KG1 (cell line): ENCODE measurements at places on chromosomes 7 and 10.
A peak's percentile ranks its signal among the peaks of the same experiment; 100 is the strongest.

DNA sequence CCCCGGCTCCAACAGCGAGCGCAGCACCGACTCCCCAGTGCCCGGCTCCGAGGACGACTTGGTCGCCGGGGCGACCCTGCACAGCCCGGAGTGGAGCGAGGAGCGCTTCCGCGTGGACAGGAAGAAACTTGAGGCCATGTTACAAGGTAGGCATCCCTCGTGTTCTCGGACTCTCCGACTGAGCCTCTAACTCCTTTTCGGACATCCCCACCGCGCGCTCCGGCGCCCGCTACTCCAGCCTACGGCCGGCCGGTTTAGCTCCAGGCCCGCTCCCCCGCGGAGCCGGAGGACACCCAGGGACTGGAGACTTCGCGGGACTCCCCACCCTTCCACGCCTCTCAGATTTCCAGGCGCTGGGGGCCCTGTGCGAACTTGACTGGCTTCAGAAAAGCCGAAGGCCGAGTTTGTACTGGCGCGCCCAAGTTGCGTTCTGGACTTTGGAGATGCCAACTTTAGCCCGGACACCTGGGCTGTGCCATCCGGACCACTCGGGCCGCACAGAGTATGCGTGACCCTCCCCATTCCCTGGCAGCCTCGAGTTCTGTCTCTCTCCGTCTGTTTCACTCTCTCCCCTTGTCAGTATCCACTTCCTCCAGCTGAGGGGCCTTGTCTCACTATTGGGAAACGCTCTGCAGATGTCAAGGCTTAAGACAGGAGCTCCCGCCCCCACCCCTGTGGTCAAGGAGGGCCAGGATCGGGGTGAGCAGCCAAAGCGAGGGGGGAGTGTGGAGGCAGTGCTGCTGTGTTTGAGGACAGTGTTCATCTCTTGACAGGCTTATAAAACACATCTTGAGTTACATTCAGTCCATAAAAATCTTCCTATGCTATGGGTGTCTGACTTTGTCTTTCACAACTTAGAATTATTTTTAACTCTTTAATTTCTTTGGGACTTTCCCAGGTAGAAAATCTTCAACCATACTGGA lies 777 bp downstream of the BICC1 start:
- no peak for DNase-seq

DNA sequence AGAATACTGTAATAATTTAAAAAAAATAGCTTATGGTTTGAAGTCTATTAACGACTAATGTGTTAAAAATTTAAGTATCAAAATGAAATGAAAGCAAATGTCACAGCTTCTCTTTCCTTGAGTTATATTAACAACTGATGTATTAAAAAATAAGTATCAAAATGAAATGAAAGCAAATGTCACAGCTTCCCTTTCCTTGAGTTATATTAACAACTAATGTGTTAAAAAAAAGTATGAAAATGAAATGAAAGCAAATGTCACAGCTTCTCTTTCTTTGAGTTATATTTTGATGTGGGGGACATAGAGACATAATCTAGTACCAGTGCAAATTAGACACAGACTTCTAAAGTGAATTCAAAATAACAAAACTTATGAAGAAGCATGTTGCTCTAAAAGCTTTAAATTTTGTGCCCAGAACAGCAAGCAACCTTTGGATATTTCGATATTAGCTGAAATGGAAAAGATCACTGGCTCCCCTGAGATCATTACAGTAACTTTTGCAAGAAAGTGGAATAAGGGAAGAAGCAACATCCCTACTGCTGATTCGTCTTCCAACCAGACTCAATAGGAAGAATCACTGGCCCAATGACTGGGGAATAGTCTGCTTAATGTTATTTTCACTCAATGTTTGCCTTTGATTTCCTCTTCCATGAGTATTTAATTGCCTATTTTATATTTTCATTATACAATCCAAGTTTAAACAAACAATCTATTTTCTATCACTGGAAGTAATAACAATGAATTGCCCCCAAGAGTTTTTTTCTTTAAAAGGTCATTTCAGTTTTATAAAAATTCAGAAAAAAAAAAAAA lies 8.0 kb downstream of the SKAP2 start:
- peak; percentile 16 for DNase-seq

- DNase-seq = no peak
These were observed 32.1 kb downstream of the EN2 start for GRCh38 chr7:155489862-155490696.

GRCh38 chr10:101336382-101336781 lies 17.6 kb upstream of the BTRC start:
- no peak for DNase-seq

DNA sequence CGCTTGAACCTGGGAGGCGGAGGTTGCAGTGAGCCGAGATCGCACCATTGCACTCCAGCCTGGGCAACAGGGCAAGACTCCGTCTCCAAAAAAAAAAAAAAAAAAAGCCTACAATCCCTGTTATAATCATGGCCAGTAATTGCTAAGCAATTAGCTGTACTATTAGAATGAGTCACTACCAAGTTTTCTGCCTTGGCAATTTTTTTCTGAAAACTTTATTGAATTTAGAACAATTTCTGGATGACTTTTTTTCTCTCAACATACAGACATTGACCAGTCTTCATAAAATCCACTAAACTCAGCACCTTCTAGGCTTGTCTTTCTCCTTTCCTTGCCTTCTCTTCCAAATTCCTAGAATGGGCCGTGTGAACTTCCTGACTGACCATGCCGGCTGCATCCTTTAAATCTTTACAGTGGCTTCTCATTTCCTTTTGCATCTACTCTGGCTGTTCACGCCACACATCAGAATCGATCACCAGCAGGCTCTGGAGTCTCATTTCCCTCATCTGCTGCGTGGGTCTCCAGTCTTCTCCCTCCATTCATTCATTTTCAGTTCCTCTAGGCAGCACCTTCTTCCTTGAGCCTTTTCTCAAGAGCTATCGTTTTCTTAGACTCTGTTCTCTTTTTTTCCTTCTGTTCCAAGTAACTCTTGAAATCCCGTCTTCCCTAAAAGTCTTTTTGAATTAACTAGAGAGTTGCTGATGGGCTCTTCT lies 107.9 kb downstream of the KAT6B start:
- DNase-seq = no peak

- no peak for DNase-seq
These were observed 62.4 kb upstream of the LRRC18 start for GRCh38 chr10:49001870-49002672.

DNA sequence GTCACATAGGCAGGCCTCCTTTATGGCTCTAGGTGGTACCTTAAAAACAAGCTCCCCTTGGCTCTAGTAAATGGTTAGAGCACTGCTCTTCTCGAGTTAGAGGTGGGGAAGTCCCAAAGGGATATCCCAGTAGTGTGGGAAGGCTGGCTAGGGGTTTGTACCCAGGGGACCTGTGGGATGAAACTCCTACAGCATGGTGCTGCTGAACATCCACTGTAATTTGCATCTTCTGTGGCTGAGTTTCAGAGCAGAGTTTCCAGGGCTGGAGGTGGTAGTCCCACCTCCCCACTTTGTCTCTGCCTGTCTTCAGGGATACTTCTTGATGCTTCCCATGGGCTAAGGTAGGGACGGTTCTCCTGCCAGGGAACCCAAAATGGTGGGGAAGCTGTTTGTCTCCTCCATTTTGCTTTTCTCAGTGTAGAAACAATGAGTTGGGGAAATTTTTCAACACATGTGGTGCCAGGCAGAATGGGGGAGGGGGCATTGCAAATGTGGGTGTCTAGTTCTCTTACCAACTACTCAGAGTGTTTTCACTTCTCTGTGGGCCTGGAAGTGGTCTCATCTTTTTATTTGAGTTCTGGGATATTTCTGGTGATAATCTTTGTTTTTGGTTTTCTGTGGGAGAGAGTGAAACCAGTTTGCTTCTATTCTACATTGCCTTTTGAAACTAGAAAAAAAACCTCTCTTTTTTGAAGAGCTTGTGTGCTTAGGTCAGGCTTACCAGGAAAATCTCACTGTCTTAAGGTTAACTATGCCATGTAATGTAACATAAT lies 36.3 kb downstream of the SCART1 start:
- DNase-seq = no peak

DNA sequence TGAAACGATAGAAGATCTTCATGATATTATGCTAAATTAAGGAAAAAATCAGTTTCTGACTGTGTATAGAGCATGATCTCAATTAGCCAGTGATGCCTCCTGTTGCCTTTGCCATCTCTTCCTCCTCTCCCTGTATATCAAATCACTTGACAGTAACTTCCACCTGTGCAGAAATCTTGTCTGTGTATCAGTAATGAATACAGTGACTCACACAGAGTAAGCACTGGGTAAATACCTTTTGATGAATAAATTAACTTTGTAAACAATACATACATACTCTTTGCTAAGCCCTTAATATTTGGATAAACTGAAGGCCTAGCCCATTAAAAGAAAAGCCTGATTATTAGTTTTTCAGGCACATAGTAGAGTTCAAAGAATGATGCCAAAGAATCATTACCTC lies 610.6 kb upstream of the NRP1 start:
- no peak for DNase-seq

- no peak for DNase-seq
These were observed 253.4 kb downstream of the TRIL start for GRCh38 chr7:28704706-28705105.

GRCh38 chr10:48899781-48900180 lies 39.9 kb downstream of the LRRC18 start:
- no peak for DNase-seq

GRCh38 chr7:2904202-2904601 lies 60.1 kb upstream of the GNA12 start:
- DNase-seq = no peak

- DNase-seq = no peak
These were observed 4.8 kb downstream of the IDI1 start for GRCh38 chr10:1044146-1044545.

- DNase-seq = no peak
These were observed 199.5 kb downstream of the INHBA start for GRCh38 chr7:41503438-41503837.

DNA sequence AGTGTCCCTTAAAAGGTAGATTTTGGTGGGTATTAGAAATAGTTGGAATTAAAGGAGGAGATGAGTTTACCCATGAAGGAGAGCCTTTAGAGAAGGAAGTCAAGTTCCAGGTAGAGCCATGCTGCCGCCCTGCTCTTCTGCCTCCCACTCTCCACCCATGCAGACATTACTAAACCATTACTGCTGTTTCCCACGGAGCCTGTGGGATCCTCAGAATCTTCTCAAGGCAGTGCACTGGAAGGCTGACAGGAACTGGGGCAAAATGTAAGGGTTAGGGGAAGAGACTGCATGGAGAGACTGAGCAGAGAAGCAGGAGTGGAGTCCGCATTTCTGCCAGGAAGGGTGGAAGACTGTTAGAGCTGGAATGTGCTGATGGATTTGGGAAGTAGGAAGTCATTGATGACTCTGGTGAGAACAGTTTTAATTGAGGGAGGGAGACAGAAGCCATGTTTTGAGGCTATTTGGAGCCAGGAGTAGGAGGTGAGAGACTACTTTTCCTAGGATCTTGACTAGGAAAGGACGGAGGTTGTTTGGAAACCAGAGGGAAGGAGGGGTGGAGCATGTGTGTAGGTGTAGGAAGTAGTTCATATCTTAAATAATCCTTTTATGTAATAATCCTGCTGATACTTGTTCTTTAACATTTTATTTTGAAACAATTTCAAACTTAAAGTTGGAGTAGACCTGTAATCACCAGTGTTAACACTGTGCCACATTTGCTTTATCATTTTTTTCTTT lies 109.0 kb downstream of the CCNY start:
- DNase-seq = no peak

GRCh38 chr7:27109466-27110185 lies 7.1 kb upstream of the HOXA2 start:
- no peak for DNase-seq

GRCh38 chr10:104582602-104582951 lies 58.5 kb upstream of the SORCS3 start:
- DNase-seq = no peak

DNA sequence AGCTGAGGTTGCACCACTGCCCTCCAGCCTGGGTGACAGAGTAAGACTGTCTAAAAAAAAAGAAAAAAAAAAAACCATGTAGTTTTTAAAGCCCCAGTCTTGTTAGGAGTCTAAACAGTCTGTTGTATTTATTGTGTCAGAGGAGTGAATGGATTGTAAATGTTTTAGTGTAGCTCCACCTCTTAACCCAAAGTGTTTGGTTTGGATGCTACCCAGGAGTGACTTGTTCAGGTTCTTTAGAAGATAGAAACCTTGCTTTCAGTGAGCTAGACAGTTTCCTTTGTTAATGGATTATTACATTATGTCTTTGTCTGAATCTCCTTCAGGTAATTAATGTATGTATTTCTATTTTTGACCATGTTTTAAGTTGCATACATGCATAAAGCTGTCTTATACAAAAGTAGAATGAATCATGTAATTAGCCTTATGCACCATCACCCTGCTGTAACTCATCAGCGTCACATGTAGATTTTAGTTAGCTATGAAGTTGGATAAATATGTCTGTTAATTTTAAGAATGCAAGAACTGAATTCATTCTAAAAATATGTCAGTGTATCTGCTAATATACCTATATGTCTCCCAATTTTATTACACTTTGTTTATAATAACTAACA lies 97.7 kb downstream of the TAF3 start:
- no peak for DNase-seq

DNA sequence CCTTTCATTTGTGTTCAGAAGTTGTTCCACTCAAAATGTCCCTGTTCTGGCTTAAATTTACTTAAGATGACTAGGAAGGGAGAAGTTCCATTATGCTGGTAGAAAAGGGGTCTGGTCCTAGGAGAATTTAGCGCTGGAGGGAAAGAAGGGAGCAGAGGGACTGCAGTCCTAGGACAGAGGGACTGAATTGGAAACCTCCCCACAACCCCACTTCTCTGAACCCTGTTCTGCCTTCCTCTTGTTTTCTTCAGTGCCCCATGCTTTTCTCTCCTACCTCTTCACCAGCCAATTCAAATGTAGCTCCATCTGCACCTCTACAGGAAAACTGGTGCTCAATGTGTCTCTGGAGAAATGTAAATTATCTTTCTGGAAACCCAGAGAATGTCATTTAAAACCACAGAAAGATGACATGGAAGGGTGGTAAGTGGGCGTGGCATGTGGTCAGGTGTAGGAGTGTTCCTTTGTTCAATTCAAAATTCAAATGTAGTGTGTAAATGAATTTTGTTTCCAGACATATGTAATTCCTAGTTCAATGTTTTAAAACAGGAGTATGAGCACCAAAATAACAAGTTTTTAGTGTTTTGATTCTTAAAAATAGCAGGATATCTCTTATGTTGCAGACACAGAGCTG lies 24.0 kb upstream of the RHOBTB1 start:
- no peak for DNase-seq

DNA sequence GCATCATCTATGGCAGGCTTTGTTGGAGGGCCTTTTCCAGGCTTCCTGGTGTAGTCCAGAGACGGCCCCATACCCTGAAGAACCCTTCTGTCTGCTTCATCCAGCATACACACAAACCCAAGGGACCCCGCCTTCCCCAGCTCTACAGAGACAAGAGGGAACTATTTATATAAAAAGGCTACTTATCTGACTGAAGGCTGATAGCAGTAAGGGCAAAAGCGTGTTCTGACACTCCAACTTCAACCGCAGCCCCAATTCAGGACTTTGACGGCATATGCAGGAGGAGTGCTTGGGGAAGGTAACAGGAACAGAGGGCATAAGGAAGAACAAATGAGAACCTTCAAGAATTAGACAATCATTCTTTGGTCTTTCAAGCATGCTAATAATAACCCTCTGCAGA lies 21.0 kb downstream of the GNA12 start:
- no peak for DNase-seq
